NCI-H82 (cell line): ENCODE measurements at places on chromosomes 4 and X.
A peak's percentile ranks its signal among the peaks of the same experiment; 100 is the strongest.

DNA sequence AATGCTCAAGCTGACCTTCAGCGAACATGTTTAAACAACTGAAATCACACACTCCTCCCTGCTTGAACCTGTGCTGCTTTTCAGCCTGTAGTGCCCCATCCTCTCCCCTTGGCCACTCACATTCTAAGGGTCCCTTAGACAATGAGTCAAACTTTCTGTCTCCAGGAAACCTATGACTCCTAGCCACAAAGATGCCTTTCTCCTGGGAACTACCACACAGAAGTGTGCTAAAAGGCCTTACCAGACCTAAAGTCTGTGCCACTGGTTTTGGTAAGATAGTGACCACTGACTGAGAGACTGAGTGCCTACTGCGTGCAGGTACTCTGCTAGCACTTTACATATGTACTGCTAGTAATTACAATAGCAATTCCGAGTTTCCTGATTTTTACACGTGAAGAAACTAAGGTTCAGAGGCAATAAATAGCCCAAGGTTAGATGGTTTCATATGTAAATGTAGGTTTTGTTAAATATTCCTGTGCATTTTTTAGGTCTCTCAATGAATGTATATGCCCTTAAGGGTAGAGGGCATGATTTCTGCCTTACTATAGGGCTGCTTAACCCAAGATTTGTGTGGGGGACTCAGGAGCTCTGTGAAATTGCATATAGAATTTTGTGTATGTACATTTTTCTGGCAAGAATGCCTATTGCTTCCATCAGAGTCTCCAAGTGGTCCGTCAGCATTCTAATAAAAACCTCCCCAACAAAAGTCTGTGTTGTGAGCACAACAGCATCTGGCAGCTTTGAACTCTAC lies 71.1 kb downstream of the NSG1 start:
- DNase-seq: no peak

DNA sequence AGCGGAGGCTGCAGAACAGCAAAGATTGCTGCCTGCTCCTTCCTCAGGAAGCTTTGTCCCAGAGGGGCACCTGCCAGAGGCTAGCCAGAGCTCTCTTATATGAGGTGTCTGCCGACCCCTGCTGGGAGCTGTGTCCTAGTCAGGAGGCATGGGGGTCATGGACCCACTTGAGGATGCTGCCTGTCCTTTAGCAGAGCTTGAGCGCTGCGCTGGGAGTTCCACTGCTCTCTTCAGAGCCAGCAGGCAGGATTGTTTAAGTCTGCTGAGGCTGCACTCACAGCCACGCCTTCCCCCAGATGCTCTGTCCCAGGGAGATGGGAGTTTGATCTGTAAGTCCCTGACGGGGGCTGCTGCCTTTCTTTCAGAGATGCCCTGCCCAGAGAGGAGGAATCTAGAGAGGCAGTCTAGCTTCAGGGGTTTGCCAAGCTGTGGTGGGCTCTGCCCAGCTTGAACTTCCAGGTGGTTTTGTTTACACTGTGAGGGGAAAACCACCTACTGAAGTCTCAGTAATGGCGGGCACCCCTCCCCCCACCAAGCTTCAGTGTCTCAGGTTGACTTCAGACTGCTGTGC lies 10.9 kb downstream of the DCK start:
- peak; percentile 53 for DNase-seq

DNA sequence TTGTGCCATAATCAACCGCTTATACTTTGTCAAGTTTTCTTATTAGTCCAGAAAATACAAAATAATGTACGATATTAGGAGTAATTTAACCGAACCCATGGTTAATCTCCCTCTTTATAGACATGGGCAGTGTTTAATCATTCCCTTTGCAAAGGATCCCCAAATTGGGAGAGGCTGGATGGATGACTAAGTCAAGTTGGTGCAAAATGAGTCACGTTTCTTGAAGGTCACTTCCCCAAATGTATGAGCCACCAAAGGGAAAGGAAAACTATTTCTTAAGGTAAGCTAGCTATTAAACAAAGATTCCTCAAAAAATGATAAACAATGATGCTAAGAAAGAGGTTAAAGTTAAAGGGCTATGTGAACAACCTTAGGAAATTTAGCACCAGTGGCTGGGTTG lies 17.5 kb downstream of the MAML3 start:
- no peak for DNase-seq

- no peak for DNase-seq
Observed at GRCh38 chrX:41607264-41607832, 81.4 kb upstream of the GPR34 start.

GRCh38 chrX:10393899-10394298 lies 226.5 kb downstream of the MID1 start:
- DNase-seq: no peak

DNA sequence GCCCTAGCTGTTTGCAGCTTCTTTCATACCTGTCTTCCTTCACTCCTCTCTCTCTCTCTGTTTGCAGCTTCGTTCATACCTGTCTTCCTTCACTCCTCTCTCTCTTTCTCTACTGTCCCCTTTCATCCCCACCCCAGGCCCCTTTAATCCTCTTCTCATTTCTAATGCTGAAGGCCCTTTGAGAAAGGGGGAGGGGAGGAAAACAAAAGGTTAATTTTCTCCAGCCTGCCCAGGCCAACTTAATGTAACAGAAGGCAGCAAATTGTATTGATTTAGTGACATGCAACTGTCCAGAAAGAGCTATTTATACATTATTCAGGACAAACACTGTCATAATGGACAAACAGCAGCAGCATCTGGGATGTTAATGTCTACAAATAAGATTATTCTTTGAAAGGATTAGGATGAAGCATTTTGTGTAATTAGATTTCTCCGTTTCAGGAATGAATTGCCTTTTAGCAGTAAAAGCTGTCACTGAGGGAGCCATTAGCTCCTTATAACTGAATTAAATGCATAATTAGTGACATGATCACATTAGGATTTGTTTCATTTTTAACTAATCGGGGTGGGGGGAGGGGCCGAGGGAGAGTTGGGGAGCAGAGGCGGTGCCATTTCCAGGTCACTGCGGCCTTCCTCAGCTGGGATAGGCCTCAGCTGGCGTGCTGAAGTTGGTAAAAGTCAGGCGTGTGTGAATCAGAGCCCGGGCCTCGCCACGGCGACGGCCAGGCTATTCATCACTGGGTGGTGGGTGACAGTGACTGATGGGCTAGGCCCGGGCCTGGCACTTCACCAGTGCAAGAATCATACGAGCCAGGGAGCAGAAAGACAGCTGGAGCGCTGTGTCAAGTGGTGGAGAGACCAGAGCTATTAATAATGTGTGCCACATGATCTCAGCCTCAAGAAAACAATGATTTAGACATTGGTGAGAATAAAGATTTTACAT lies 174.5 kb downstream of the NKX6-1 start:
- peak; percentile 92 for DNase-seq

DNA sequence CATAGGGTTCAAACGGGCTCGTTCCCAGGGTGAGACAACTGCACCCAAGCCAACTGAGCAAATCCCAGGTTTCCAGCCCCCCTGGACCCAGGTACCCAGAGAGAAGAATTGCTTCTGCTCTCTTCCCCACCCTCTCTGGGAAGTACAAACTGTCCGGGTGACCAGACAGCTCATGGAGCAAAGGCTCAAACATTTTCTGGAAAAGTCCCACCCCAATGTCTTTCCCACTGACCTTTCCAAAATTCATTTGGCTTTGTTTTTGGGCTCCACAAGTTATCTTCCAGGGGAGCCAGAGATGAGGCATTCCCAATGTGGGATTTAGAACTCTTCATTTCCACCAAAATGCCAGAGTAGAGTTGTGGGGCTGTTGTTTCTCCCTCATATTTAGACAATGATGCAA lies 80.2 kb upstream of the PLAC1 start:
- no peak for DNase-seq

- DNase-seq: no peak
Observed at GRCh38 chrX:32370456-32371205, 840.7 kb downstream of the DMD start.

DNA sequence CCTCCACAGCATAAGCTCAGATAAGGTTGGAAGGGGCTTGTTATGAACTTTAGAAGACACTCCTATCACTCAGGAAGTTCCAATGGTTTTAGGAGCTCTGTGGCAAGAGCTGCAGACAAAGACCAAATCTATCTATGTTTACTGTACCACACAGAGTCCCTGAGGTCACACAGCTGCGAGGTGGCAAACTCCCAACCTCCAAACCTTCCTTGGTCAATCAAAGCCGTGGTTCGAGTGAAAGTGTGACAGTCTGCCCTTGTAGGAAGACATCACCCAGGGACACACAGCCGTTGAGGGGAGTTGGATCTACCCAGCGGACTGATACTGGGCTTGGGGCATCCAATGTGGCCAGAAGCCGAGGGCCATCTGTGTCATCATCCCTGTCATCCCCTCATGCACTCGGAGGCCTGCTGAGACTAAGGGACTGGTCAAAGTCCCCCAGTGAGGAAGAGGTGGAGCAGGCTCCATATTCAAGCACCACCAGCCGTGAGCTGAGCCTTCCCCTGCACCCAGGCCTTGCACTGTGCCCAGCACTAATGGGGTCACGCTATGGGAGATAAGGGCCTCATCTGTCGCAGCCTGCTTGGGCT lies 26.8 kb downstream of the MAN2B2 start:
- DNase-seq: no peak

GRCh38 chr4:183550345-183551093 lies 45.7 kb downstream of the ING2 start:
- no peak for DNase-seq

- no peak for DNase-seq
Observed at GRCh38 chrX:104411800-104412199, 154.2 kb upstream of the IL1RAPL2 start.

DNA sequence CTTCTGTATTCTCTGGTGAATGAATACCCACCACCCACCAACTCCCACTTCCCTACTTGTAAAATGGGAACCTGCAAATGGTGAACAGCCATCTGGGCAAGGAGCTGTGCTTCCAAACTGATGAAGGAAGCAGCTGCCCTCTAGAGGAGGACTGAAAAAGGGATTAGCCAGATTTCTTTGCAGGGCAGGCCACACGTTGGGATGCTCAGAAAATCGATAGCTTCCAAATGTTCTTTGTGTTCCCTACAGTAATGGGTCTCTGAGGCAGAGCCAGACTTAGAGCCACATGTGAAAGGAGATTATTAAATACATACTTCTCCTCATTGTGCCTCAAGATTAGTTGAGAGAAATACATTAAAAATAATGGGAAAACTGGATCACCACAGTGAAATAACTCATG lies 39.3 kb upstream of the LPAR4 start:
- peak; percentile 61 for DNase-seq

GRCh38 chr4:6471307-6472007 lies 957 bp downstream of the PPP2R2C start:
- no peak for DNase-seq

GRCh38 chr4:13483768-13484121 lies 395 bp downstream of the RAB28 start:
- DNase-seq: no peak

DNA sequence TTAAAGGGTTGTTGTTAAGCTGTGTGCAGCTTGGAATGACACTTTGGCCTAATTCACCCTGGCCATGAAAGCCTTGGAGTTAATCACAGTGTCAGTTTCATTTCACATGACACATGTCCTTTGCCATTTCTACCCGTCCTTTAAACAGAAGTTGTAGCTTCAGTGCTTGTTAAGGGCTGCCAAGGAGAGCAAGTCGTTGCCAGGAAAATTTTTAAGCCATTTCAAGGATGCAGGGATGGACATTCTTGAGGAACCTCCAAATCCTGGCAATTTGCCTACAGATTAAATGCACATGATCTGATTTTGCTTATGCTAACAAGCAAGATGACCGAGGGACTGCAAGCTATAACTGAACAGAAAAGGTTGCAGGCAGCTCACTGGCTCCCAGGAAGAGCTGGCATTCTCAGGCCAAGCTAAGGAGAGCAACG lies 40.5 kb downstream of the SETD7 start:
- DNase-seq: no peak

DNA sequence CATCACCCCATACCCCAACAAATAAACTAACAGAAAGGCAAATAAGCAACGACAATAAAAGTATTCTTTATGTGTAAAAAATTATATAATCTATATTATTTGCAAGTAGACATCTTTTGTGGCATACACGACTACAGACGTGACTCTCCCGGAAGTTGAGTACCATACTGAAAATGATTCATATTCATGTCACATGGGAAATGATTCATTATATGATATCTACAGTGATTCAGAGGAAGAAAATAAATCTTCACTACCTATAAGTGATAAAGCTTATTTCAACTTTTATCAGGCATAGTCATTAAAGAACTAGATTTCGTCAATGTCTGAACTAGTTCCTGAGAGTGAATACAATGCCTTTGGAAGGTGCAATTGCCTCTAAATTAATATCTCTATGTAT lies 4.6 kb upstream of the ANTXR2 start:
- no peak for DNase-seq

DNA sequence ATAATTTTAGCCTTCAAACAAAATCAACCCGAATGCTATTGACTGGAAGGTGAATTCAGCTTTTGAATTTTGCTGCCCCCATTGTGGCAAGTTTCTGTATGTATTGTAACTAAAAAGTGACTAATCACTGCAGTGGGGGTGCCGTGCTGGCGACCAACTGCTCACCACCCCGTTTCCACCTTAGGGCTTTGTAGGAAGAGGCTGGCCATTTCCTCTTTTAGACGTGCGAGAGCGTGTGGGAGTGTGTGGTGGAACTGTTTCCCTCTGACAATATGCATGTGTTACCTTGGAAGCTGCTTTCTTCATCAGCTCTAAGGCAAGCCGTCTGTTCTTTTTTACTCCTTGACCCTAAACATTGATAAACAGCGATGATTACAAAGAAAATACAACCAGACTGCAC lies 78.8 kb downstream of the SEL1L3 start:
- DNase-seq: no peak

GRCh38 chrX:44890247-44890646 lies 17.3 kb downstream of the KDM6A start:
- DNase-seq: no peak

DNA sequence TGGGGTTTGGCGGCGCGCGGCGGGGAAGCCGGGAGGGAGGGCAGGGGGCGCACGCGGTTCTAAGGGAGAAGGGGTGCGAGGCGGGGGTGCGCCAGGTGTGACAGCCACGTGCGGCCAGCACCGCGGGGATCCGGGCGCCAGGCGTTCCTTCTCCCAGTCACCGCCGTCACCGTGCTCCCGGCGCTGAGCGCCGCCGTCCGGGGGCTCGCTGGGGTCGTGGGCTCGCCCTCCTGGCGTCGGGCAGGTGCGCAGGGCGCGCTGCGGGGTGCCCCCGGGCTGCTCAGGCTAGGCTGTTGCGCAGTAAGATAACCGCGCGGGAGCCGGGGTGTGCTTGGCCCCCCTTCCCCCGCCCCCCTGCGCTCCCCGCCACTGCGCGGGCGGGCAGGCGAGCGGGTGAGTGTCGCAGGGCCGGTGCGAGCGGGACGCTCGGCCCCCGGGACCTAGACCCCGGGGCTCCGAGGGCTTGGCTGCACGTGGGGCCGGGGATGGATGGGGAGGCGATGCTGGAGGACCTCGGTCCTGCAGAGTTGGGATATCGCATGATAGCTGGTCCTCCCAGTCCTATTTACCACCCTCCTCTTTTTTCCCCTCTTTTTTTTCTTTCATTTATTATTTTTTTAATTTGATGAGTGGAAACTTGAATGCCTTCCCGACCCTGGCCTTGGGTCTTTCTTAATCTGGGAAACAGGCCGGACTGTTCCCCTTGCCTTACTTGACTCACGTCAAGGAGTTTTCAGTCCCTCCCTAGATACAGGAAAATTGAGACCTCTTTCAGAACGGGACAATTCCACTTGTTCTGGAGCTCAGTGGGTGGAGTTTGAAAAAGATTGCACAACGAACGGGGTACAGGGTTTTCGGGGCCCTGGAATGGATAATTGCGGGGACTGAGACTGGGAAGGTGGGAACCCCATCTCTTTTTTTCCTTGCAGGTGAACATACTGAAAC lies 797 bp downstream of the TXLNG start:
- DNase-seq: peak; percentile 37

- peak; percentile 21 for DNase-seq
Observed at GRCh38 chr4:71009086-71009485, 15.6 kb downstream of the DCK start.

GRCh38 chrX:108347800-108348199 lies 90.4 kb downstream of the COL4A6 start:
- DNase-seq: no peak
